Urinary bladder (tissue), 4 donors: ENCODE measurements at places on chromosomes 3 and 15.

GRCh38 chr3:26596335-26596734 lies 26.2 kb upstream of the LRRC3B start:
- DNase-seq, result no peak

- no peak for DNase-seq
These were observed 26.8 kb upstream of the GP9 start for GRCh38 chr3:129033633-129034321.

- DNase-seq, result no peak
These were observed 1041.9 kb upstream of the NR2F2 start for GRCh38 chr15:95288626-95289025.

GRCh38 chr3:28326458-28326926 lies 22.0 kb upstream of the ZCWPW2 start:
- DNase-seq, result no peak

GRCh38 chr3:77682162-77682561 lies 642.3 kb downstream of the ROBO2 start:
- DNase-seq, result no peak

- DNase-seq, result peak; percentile 73
These were observed at the start of gene FYCO1 for GRCh38 chr3:45995236-45996192. Gene FYCO1 (minus strand): TSS chr3:45995824. CDS start chr3:45984910, 10,914 bp downstream.

GRCh38 chr15:36948982-36949381 lies 151.4 kb downstream of the MEIS2 start:
- DNase-seq, result no peak

DNA sequence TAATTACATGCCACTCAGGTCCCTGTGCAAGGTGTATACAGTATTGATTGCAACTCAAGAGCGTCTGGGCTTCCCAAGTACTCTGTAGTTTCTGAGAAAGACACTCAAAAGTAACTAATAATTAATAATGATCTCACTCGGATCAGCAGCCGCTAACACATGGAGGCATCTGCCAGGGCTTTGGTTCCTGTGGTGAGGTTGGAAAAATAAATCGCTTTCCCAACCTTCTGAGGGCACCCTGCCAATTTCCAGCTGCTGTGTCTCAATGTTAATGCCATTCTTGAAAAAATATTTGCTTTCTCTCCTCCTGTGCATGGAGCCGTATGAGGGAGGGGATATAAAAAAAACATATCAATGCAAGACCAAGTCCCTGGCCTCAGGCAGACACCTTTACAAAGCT lies 116.5 kb upstream of the SLC2A2 start:
- no peak for DNase-seq

DNA sequence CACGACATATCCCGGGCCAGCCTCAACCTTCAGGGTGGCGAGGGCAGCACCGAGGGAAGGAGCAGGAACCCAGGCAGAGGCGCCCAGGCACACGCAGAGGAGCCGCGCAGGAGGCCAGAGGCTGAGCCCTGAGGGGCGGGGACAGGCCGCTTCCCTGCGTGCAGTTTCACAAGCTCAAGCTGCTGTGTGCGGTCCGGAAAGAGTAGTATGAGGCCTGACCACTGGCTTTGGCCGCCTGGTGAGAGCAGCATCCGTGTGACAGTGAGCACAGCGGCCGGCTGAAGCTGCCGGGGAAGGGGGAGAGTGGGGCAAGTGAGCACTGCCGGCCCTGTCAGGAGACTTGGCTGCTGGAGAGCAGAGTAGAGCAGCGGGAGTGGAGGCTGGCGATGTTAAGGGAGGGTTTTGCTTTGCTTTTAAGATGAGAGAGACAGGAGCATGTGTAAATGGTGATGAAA lies 8.7 kb downstream of the ZDHHC19 start:
- DNase-seq, result no peak

- no peak for DNase-seq
These were observed 35.2 kb downstream of the MYZAP start for GRCh38 chr15:57626713-57627440.

DNA sequence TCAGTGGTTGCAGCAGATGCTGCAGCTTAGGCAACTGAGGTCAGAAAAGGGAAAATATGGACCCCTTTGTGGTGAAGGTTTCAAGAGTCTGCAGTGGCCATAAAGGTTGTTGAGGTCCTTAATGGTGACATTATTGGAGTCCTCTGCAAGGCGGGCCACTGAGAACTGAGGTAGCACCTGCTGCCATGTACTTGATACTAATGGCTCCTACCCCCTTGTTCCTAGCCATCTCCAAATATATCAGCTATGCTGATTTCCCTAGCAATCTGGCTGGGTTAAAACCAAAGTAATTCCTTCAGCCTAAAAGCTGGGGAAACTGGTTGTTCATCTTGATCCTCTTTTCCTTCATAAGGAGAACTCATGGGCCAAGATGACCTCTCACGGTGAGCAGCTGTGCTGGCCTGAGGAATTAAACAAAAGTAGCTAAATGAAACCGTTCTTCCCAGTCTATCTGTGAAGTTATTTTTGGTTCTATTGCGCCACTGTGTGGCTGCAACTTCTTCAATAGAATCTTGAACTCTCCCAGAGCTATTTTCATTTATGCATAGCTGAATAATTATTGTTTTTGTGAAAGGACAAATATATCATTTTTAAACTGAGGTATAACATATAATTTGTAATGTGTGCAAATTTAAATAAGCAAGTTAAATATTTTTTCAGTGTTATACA lies 76.1 kb upstream of the PLSCR4 start:
- DNase-seq, result no peak

DNA sequence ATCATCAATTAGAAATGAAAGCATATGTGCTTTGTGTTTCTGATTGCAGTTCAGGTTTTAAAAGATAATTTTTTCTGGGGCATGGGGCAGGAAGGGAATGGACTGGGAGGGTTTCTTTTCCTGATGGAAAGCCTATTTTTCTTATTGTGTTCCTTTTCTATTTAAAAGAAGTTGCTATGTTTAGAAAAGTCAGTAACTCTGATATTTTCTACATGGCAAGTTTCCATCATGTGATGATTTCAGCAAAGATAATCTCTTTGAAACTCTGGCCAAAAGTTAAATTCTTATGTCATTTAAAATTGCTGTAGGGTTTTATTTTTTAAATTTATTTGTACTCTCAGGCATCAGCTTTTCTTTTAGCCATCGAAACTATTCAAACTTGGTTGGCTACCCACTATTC lies 601.2 kb downstream of the FOXP1 start:
- no peak for DNase-seq

DNA sequence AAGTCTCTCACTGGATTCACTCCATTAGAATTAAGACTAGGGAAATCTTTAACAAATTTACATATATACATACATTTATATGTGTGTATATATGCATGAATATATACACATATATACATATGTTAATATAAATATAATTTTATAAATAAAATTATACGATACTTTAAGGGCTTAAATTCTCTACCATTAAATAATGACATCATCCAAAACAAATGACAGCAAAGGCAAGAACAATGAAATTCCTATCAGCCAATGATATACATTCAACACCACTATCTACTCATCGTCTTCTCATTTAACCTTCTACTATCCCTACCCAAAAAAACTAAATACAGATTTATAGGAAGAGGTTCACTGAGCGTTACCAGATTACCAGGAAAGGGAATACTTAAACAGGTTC lies 152.0 kb downstream of the VPS13C start:
- no peak for DNase-seq

DNA sequence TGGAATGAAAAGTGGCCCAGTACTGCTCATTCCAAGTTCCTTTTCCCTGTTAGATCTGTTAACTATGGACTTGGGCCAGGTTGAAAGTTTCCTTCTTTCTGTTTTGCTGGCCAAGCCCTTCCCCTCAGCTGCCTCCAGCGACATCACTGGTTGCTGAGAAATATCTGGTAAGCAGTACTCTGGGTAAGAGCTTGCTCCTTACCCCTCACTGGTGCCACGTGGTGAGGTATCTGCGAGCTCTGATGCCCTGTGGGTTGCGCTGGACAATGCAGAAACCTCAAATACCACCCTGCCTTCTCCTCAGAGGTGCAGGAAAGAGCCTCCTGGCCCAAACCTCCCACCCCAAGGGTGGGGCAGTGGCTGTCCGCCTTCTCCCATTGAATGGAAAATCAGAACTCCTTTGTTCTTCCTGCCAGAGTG lies 42.9 kb upstream of the APH1B start:
- DNase-seq, result no peak

GRCh38 chr3:105495021-105495420 lies 128.3 kb downstream of the ALCAM start:
- no peak for DNase-seq

DNA sequence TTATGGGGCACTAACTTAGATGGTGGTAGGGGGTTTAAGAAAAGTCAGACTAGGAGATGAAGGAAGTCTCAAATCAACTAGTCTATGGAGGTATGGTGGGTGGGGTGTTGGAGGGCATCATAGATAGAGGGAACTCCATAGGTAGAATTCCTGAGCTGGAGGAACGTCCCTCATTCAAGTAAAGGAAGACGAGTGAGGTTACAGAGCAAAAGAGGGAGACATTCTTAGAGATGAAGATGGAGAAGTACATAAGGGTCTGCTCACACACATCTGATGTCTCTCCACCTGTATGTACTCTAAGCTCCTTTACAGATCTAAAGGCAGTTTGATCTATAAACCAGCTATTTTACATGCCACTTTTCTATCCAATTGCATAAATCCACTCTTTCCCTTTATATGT lies 1.4 kb downstream of the PLSCR1 start:
- DNase-seq, result no peak

DNA sequence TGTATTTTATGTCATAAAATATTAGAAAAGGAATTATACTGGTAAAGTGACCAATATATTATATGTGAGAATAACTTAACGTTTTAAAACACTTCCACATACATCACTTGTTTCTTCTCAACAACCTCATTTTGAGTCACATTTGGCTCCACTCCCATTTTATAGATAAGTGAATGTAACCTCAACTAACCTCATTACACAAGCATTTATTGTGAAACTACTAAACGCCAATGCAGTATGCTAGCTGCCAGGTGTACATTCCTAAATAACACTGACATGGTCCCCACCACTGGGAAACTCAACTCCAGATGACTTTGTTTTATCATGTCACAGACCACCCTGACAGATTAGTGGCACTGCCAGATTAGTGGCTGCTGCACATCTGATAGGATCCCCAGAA lies 249.7 kb upstream of the CNTN4 start:
- no peak for DNase-seq

GRCh38 chr3:11060500-11061251 lies 68.1 kb downstream of the SLC6A1 start:
- no peak for DNase-seq

DNA sequence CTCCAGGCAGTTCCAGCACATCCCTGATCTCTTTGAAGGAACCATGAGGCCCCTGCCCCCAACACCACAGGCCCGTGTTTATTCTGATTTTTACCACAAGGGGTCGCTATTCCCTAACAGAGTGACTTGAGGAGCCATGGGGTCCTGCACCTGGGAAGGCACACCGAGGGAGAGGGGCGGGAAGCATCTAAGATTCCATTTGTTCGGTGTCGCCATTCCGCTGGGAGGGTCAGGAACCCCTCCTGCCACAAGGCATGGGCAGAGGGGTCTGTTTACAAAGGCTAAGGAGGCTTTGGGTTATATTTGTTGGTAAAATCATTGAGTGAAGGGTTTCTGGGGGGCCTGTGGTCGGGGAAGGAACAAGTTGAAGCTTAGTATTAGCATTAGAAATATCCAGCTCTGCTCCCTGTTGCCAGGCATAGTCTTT lies 77.1 kb downstream of the WDR76 start:
- no peak for DNase-seq

- DNase-seq, result no peak
These were observed 344.7 kb upstream of the TPRG1 start for GRCh38 chr3:188827103-188827502.

GRCh38 chr3:131849616-131850015 lies 185.2 kb downstream of the CPNE4 start:
- no peak for DNase-seq

DNA sequence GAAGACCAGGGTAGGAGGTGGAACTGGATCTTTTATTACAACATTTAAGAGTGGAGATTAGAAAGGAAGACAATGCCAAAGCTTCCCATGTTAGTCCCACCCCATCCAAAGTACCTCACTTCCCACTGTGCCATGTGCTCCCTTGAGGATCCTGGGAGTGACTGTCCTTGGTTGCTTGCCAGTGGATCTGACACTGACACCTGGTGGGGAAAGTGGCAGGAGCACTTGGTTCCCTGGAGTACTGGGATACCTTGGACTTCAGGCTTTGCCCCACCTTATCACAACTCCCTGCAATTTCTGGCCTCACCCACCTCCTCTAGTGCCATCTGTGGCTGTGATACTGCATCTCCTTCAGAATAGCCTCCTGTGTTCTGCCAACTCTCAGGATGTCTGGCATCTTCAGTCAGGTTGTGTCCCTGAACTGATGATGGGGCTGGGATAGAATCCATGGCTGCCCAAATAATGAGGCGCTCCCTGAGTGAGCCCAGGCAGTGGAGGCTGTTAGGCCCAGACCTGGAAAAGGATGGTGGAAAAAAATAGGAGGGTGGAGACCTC lies 1.3 kb downstream of the ELL3 start:
- DNase-seq, result no peak

GRCh38 chr3:185176750-185177359 lies 24.0 kb upstream of the C3orf70 start:
- no peak for DNase-seq

DNA sequence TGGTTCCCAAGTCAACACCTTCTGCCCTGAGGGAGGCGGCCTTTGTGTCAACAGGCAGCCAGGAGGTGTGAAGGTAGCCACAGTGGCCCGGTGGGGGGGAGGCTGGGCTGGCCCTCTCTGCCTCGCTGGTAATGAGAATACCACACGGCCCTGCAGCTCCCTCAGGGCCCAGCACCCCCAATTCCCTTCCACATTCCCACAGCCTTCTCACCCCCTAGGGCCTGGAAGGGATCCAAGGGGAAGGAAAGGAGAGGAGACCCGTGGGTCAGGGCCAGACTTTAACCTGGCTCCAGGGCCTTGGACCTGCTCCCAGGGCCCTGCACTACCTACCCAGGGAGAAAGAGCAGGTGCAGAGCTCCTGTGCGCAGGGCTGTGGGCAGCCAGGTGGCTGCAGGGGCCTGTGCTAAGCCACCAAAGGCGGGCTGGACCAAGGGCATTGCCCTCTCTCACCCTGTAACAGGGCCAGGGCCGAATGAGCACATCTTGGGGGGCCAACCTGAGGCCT lies 8.7 kb upstream of the MESP2 start:
- DNase-seq, result no peak
